NCI-H1930 (cell line): ENCODE measurements at places on chromosomes 6 and 20.

DNA sequence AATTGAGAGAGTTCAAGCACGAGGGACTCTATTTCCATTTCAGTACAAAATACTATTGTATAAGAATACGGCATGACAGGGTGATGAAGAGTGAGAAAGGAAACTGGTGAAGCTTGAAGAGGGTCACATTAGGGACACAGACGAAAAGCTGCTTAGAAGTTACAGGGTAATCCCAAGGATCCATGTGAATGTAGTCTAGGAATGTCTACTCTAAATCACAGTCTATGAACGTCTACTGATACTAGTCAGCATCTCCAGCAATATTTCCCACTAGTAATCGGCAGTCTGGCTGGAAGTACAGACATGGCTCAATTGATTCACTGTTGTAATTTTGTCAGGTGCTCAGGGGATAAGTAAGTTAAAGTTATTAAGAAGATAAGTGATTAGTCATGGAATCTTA, 156.4 kb downstream of the ASCC3 start:
- DNase-seq, result no peak

DNA sequence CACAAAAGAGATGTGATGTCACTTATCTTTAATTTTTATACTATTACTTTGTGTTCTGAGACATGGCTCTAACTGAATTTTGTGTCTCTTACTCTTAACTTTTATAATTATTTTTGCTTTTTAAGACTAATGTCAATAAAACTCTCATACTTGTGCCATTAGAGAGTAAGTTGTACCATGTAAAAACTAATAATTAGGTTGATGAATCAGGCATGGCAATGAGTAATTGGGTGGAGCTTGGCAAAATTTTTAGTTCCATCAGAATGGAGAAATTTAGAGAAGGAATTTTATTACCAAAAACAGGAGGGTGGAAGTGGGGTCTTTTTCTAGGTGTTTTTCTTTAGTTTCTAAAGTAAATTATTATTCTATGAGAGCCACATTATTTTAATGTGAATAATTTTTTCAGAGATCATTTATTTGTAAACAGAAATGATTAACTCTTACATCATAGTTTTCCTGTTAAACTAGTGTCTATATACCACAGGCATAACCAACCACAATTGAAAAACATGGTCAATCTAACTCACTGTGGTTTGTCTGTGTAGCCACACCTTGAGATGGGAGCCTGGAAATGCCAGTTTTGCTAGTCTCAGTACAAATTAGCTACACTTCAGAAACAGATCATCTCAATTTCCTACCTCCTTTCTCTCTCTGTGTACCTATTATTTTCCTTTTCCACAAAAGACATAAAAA, 51.8 kb downstream of the ELOVL4 start:
- DNase-seq, result no peak

DNA sequence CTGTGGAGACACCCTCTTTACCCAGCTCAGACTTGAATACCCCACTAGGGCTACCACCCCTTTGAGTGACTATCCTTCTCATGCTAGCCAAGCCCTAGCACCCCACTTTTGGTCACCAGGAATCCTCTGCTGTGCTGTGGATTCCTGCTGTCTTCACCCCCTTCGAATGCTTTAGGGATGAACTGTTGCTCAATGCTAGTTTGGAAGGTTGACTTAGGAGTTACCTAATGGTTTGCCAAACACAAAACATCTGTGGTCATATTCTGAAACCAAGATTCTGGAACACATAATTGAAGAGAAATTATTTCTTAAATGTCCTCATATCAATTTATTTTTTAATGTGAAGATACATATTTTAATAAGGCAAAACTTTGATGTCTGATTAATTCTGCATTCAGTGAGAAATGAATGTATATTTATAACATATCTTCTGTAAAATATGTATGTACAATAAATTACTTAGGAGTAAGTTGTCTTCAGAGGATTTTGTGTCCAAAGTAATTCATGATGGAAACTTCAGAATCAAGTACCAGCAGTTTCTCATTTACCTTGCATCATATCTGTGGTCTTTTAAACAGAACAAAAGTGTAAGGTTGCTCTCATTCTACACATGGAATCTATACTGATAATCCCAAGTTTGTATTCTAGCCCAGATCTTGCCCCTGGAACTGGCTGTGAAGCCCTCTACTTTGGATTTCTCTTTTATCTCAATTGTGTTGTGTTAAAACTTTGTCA, 46.9 kb downstream of the TMEM200A start:
- no peak for DNase-seq

DNA sequence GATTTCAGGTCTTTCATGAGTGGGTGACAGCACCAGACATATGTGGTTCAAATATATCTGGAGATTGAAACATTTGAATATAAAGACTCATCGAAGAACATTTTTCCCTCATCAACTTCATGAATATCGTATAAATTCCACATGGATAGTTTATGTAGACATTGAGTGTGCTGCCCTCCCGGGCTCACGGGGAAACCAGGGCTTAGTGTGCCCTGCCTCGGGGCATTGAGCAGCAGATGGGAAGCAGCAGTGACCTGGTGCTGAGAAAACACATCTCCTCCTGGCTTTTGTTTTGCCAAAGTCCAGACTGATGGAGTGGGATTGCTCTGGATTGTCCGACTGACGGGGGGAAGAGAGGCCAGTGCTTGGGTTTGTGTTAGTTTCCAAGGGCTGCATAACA, 17.8 kb upstream of the SLC2A12 start:
- no peak for DNase-seq

- DNase-seq, result no peak
Measured at GRCh38 chr6:90195094-90195829, 101.4 kb downstream of the BACH2 start.

DNA sequence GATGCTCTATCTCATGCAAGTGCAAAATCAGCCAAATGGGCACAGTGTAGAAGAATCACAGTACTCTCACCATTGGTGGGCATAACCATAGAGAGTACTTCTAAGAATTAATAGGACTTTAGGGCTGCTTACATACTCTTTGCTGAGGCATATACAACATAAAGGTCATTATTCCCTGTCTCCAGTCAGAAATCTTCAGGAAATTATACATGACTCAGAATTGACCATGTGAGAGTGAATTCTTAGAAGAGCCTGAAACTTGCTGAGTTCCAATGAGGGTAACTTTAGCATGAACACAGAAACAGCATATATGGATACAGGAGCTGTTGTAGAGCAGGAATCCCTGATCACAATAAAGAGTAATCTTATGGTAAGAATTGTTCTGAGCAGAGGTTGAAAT, 498.7 kb downstream of the TENT5A start:
- DNase-seq, result no peak

DNA sequence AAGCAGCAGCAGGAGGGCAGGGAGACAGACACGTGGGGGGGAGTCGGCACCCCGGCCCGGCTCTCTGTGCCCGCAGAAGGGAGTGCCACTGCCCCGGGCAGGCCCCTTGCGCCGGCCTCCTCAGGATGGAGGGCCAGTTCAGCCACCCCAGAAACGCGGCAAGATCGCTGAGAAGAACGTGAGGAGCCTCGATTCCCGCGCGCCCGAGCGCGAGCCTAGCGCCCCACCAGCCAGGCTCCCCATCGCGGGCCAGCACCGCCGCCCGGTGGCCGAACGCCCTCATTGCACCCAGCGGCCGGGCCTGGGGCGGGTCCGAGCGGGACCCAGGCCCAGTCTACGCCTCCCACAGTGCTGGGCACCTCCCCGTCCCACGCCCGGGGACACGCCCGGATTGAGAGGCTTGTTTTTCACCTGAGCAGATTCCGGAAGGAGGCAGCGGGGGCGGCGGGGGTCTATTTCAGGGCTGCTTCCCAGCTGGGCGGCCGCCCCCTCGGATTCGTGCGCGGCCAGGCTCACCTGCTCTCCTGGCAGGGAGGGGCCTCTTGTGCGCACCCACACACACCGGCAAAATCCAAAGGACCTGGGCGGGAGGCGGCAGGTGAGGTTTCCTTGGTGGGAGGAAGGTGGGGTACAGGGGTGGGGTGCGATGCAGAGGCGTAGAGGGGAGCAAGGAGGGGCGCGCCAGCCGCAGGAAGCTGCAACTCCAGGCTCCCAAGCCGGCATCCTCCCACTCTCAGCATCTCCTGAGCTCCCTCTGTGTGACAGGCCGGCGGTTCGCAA, 9.0 kb upstream of the GRM4 start:
- peak; percentile 48 for DNase-seq

DNA sequence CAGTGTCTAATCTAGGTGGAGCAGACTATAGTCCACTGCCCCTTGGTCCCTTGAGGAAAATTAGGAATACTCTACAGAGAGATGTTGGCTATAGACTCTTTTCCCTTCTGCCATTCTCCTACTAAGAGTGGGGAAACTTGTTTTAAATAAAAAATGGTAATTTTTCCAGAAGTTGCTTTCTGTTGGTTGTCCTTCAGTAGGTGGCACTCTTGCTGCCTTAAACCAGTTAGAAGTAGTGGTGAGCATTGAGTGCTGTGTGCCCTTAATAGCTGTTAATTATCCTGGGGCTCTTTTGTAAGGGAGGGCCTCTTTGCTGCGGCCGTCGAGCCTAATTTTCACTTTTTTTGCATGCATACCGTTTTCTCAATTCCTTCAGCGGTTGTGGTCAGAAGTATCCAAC, 2.8 kb downstream of the CMTR1 start:
- no peak for DNase-seq

- no peak for DNase-seq
Measured at GRCh38 chr6:156978948-156979347, 201.8 kb downstream of the ARID1B start.

- DNase-seq, result no peak
Measured at GRCh38 chr6:132334521-132334885, 66.8 kb downstream of the MOXD1 start.

DNA sequence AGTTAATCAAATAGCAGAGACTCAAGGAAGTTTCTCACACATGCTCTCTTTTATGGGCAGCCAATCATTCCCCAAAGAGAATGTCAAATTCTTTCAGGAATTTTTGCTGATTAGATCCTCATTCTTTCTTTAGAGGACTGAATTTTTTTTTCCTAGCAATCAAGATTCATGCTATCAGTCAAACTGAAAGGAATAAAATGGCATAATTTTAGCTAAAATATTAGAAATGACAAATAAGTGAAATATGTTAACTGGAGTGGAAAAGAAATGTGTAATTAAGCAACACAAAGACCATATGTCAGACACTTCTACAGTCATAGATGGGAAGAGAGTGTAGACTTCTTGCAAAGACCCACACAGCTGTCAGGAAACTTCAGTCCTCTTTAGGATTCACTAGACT, 242.3 kb upstream of the RNF217 start:
- DNase-seq, result no peak

GRCh38 chr20:21183722-21184121, 57.8 kb downstream of the KIZ start:
- DNase-seq, result no peak

GRCh38 chr6:33778444-33779121, 10.3 kb downstream of the LEMD2 start:
- no peak for DNase-seq

GRCh38 chr20:63530788-63531160, 6.4 kb downstream of the PTK6 start:
- DNase-seq, result no peak

GRCh38 chr6:166003569-166003968, 164.1 kb downstream of the TBXT start:
- no peak for DNase-seq

GRCh38 chr6:31572041-31572911, at the start of gene LTA:
TSS of gene LTA (plus strand) at chr6:31572289. CDS start at chr6:31572743, 454 bp downstream.
- no peak for DNase-seq

DNA sequence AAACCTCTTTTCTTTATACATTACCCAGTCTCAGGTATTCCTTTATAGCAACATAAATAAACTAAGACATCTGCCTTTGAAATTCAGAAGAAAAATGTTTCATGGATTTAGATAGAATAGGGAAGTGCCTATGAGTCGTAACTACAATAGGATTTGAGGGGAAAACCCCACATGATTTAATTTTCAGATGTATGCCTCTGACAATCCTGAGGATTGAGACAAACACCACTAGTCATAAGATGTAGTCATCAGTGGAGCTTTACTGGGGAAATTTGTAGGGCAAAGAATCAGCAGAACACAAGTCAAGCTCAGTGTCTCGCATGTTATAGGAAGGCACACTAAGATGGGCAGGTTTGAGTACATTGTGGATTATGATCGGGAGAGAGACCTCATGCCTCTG, 566.4 kb downstream of the BMP2 start:
- no peak for DNase-seq

- no peak for DNase-seq
Measured at GRCh38 chr6:17600527-17601385, 654 bp downstream of the FAM8A1 start.

DNA sequence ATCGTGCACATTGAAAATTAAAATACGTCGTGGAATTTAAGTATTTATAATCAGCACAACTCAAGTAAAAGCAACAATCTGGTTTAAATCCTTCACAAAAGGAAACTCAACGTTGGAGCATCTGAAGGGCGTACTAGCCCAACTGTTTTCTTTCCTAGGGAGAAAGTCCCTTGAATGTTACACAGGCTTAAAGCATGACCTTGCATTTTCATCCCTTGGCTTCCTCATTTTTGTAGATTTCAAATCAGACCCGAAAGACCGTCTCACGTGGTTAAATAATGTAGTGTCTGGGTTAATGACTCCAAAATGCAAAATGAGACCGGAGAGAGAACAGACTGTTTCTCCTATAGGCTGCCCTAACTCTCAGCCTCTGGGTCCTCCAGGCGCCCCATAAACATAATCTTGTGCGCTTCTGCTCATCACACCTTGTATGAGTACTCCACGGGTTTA, 249.2 kb upstream of the RREB1 start:
- DNase-seq, result no peak

DNA sequence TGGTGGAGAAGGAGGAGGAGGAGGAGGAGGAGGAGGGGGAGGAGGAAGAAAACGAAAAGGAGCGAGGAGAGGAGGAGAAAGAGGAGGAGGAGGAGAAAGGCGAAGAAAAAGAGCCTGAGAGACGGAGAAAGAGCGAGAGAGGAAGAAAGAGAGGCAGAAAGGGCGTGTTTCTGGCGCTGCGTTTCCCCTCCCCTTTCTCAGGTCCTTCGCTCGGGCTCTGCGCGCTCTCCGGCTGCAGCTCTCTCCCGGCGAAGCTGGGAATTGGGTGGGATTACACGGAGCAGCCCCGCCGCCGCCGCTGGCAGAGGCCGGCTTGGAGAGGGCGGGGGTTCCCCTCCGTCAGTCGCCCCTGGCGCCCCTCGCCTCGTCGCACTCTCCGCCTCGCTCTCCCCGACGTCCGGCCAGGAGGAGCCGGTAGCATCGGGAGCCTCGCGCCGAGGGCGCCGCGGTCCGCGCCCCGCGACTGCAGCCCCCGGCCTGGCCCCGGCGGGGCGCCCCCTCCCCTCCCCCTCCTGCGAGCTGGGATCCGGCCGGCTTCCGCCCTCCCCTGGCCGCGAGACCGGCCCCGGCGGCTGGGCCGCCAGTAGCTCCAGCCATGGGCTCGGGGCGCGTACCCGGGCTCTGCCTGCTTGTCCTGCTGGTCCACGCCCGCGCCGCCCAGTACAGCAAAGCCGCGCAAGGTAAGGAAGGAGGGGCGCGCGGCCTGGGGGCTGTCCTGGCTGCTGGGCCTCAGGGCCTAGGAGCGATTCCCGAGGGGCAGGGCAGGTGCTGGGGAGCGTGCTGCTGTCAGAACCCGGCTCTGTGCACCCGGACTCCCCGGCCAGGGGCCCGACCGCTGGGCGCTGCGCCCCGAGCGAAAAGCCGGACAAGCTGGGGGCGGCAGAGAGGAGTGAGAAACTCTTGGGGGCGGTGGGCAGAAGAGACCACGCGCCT, at the start of gene SCUBE3:
Gene SCUBE3 (plus strand): TSS at position 133 of the 933 bp plus-strand sequence. CDS start 463 bp downstream, at position 596.
- DNase-seq, result peak; percentile 12
